ENCODE measurements at places on chromosomes 5 and 9.
A peak's percentile ranks its signal among the peaks of the same experiment; 100 is the strongest.

GRCh38 chr9:122151267-122151828, 8.2 kb downstream of the NDUFA8 start:
- DNase-seq = no peak

GRCh38 chr5:173789031-173789920, 98.9 kb upstream of the CPEB4 start:
- no peak for DNase-seq

GRCh38 chr9:109904666-109905065, 124.7 kb downstream of the PALM2AKAP2 start:
- no peak for DNase-seq

DNA sequence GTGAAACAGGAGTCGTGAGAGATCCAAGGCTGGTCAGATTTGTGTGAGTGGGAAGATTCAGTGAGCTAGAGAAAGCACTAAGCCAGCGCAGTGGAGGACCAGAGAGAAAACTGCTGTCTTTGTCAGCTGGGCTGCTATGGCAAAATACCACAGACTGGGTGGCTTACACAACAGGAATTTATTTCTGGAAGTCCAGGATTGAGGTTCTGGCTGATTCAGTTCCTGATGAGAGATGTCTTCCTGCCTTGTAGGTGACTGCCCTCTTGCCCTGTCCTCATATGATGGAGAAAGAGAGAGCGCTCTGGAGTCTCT, 24.2 kb upstream of the ANKRD33B start:
- DNase-seq = no peak

DNA sequence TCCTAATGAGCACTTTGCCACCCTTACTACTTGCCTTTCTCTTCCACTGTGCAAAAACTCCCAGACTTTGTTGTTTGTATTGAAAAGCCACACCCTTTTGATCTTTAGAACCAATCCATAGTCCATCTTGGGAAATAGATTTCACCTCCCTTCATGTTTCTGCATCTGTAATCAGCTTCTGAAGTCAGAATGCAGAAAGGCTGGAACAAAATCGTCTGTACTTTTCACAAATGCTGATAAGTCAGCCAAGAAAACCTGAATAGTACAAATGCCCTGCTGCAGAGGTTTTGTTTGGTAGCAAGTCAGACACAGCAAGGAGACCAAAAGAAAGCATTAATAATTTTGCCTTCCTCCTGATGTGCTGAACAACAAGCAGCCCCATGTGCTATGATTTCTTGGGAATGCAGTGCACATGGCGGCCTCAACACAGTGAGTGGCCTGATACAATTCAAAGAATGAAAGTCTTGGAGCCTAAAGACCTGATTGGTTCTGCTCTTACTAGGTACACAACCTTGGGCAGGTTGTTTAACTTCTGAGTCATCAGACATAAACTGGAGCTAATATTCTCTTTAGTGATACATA, 59.2 kb upstream of the STK32A start:
- no peak for DNase-seq

GRCh38 chr9:132108728-132109127, 29.1 kb upstream of the MED27 start:
- DNase-seq = no peak

GRCh38 chr5:55220433-55221185, 6.5 kb downstream of the MCIDAS start:
- peak; percentile 32 for DNase-seq

DNA sequence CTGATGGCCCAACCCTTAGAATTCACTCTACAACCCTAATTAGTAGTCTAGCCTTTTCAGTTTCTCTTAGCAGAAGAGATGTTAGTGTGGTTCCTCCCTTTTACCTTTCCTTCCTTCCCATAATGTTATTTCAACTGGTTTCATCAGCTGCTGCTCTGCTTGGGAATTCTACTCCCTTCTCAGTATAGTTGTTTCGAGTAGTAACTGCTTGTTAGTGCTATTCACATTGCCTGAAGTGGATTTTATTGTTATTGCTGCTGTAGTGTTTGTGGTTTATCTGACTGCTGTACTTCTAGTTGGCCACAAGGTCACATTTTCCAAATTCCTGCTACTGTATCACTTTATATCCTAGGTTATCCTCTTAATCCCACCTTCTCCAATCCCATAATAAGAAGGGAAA, 29.7 kb downstream of the SMIM15 start:
- peak; percentile 1 for DNase-seq

DNA sequence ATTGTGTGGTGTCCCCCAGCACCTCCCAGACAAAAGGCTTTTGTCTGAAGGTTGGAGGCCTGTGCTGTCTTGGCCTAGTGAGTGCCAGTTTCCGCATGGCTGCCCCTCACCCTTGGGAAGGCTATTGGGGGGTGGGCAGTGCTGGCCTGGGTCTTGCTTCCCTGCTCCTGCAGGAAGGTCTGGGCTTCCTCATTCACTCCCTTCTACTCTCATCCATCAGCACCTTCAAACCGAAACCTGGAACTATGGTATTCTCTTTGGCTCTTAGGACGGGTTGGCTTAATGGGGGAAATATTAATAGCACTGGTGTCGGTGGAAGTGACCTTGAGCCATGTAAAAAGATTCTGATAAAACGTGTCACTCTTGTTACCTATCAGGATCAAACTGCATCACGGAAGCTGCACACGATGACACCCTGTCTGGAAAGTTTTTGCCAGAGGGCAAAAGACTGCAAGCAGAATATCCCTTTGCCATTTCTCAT, 34.0 kb upstream of the GLRX start:
- no peak for DNase-seq

DNA sequence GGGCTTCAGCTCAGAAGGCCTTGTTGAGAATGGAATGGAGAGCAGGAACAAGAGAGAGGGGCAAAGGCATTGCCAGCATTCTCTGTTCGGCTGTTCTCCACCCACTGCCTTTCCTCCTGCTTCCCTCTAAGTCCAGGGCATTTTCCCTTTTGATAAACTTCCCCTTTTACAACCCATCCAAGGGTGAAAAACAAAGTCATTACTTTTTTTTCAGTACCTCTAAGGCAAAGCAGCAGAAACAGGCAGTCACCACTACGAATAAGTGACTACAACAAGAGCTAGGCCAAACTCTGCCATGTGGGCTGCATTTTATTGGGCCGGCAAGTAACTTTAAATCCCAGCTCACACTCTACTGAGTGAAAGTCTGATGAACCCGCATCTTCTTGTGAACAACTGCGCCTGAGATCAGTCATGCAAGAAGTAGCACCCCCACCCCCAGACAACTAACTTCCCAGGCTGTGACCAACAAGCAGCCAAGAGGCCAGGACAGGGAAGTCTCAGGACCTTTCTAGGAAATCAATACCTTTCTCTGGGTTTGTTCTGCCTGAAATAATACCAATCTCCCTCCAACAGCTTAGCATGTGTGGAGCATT, 13.1 kb downstream of the IL7R start:
- DNase-seq = no peak

DNA sequence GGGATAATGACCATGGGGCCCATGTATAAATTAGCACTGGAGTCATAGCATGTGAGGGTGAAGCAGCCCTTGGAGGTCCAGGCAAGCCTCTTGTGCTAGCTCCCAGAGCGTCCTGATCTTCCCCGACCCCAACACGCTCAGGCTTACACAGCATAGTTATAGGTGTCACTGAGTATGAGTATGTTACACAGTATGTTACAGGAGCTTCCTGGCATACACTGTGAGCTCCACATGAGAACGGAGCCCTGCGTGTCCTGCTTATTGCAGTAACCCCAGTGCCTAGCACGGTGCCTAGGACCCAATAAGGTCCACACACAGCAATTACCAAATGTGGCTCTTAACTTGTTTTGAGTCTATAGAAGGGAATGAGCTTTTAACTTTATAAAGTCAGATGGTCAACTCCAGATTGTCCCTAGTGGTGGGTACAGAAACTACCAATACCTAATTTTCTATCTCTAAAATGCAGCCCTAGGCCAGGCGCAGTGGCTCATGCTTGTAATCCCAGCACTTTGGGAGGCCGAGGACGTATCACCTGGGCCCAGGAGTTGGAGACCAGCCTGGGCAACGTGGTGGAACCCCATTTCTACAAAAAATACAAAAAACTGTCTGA, 64.1 kb downstream of the PLAC8L1 start:
- peak; percentile 2 for DNase-seq

GRCh38 chr9:78828521-78828920, 531.6 kb downstream of the PSAT1 start:
- no peak for DNase-seq

DNA sequence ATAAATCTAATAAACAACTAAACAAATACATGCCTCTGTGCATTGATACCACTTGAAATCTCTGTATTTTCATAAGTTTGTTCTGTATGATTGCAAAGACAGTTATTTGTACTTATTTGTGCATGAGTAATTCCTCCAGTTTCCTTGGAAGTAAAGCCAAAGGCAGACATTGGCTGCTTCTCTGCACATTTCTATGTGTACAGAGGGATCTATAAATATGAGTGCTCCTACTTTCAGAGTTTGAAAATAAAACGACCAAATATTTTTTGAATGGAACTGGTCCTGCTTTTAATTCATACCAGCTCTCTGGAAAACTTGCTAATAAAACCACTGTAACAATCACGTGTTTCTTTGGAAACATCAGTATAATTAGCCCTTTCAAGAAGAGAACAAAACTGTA, 306.5 kb downstream of the MAN2A1 start:
- no peak for DNase-seq

DNA sequence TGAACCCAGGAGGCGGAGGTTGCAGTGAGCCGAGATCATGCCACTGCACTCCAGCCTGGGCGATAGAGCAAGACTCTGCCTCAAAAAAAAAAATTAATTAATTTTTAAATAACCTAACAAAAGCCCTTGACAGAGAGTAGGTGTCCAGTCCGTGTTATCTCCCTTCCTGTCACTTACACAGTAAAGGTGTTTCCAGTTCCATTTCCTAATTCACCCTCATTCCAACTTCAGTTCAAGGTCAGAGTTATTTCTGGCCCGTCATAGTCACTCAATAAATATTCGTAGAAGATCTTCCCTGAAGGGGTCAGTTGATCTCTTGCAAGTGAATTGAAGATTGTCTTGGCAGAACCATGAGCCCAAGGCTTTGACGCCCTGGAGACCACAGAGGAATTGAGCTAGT, 16.4 kb upstream of the ERGIC1 start:
- no peak for DNase-seq

GRCh38 chr5:142280066-142281007, 44.5 kb downstream of the SPRY4 start:
- no peak for DNase-seq

DNA sequence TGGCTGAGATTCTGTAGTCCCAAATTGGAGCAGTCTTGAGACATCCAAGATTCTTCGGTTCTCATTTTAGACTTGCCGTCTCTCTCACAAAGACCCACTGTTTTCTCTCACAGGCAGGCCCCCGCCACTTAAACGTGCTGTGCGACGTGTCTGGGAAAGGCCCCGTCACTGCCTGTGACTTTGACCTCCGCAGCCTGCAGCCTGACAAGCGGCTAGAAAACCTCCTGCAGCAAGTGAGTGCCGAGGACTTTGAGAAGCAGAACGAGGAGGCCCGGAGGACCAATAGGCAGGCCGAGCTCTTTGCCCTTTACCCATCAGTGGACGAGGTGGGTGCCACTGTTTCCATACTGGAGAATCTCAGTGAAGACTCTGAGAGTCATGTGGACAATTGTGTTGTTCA, 97.2 kb downstream of the DOCK8 start:
- DNase-seq = no peak

DNA sequence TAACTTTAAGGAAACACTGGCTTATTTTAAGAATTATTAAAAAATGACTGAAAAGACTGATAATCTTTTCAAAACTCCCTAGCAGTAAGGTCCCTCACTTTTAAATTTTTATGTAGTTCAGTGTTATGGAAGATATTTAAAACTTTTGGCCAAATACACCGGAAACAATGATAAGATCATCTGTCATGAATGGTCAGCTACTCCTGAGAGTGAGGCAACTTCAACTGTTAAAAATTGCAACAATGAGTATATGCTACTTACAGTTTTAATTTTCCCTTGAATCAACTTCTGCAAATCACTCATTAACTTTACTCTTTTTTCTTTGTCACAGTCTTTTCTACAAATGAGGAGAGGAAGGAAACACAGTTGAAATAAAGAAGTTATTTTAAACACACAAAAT, 10.8 kb downstream of the PUM3 start:
- no peak for DNase-seq

DNA sequence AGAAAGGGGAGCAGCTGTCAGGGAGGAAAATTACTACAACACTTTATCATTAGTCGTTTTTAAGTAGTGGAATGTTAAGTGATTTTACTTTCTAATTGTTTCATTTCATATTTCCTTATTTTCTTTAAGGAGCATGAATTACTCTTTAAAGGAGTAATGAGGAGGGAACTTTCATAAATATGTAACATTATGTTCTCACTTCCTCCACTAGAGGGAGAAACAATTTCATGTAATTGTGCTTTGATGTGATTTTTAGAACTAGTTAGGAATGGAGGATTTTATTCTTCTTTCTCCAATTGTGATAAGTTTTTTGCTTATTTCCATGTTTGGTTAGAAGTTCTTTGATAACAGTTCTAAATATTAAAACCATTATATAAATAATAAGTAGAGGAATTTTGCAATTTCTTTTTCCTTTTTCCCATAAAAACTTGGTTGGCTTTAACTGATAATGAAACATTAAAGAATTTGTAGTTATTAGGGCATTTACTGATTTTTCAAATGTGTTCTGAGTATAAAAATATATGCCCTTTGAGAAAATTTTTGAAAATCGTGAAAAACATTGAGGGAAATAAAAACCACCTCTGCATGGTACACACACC, 25.6 kb downstream of the CEP78 start:
- peak; percentile 13 for DNase-seq

GRCh38 chr9:131227959-131228460, 48.3 kb downstream of the FAM78A start:
- DNase-seq = no peak

DNA sequence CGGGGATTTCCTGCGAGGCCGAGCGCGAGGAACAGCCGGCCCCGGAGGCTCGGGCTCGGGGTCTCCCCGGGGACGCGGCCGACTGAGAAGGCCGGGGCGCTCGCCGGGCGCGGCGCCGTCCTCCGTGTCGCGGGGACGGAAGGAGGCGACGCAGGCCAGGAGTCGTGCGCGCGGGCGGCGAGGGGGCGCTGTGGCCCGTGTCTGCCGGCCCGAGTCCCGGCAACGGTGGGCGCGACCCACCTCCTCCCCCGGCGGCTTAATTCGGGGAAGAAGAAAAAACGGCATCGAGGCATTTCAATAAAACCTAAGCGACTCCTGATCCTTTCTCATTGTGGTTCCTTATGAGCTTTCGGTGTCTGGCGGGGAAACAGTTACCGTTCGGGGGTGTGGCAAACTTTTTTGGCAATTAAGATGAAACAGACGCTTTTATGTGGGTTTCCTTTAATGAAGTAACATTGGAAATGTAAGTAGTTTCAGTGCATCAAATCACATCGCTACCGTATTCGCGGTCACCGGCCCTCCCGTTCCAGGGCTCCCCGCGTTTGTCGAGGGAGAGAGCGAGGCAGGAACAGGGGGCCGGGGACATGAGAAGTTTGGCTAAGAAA, 3.7 kb upstream of the IRX2 start:
- DNase-seq = no peak

DNA sequence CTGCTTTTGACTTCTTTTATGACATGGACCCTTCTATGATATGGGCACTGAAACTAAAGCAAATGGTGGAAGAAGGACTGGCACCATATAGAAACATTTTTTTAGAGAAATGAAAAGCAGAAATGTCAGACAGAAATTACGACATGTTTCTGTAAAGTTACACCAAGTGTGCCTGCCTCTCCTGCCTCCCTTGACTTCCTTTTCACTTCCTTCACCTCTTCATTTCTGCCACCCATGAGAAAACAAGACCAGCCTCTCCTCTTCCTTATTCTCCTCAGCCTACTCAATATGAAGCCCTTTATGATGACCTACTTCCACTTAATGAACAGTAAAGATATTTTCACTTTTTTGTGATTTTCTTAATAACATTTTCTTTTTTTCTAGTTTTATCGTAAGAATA, 44.5 kb downstream of the ERCC6L2 start:
- DNase-seq = no peak
